ENCODE measurements at places on chromosomes 5 and 9.

- peak; percentile 74 for DNase-seq
These were observed 666 bp downstream of the SNX30 start for GRCh38 chr9:112751056-112751795.

GRCh38 chr5:67350185-67350584 is 153.6 kb upstream of the CD180 start:
- DNase-seq, result peak; percentile 37

GRCh38 chr9:135404451-135405144 is 75.0 kb upstream of the PPP1R26 start:
- no peak for DNase-seq

DNA sequence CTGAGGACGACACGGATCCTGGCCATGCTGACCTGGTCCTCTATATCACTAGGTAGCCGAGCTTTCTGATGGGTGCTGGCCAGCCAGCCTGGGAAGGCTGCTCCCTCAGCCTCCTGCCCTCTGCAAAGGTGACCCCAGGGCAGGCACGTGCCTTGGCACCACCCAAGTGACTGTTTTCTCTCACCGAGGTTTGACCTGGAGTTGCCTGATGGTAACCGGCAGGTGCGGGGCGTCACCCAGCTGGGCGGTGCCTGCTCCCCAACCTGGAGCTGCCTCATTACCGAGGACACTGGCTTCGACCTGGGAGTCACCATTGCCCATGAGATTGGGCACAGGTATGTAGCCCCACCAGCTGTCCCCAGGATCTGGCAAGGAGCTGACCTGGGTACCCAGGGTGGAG is 3.8 kb downstream of the ADAMTS13 start:
- DNase-seq, result no peak

GRCh38 chr5:137412136-137412535 is 87.0 kb downstream of the SPOCK1 start:
- DNase-seq, result no peak

DNA sequence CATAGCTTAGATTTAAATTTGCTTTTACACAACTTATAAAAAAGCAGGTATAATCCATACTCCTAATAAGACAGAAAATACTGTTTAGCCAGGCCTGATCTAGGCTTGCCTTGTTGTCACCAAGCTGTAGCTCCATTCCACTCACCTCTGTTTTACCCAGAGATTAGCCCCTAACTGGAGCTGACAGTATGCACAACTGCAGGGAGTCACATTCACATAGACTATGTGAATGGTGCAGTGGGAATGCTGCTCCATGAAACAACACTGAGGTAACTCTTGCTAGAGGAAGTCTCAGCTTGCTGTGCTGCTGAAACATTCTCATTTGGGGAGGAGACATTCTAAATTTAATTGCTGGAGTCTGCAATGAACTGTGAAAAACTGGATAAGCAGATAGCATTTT is 209.1 kb downstream of the TMEM232 start:
- no peak for DNase-seq

GRCh38 chr9:4810565-4810964 is 17.8 kb downstream of the RCL1 start:
- no peak for DNase-seq

DNA sequence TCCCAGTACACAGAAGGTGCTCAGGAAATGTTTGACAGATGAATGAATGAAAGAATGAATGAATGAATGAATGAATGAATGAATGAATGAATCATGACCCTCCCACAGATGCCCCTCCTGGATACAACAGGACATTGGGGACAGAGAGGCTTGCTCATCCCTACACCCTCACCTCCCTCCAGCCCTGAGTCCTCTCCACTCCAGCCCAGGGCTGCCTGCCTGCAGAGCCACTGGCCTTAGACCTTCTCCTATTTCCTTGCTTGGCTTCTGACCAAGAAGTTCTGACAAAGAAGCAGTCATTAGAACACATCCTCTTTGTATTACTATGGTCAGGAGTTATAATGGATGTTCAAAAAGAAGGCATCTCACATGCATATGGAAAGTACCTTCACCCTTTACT is 240.7 kb upstream of the DAPK1 start:
- no peak for DNase-seq

DNA sequence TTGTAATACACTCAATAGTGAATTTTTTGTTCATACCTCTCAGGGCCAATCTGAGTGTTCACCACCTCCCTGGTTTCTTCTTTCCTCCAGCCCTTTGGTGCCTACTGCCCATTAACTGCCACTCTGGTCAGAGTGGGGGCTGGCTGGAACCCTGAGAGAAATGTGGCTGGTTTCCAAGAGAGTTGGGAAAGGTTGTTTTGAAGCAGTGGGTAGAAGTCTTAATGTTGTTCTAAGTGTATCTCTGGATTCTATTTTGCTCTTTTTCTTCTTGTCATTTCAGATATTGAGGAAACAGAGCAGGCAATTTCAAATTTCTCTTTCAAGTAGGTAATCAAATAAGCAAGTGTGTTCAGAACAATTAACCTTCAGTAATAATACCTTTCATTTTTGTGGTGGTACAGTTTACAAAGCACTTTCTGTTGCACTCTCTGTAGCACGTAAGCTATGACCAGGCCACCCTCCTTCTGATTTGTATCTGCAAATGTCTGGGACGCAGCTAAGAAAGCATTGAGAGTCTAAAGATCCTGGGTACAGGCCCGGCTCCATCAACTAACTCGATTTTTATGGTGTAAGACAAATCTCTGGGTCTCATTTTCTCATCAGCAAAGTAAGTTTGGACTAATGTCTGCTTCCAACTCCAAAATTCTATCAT is 8.4 kb downstream of the SLC1A3 start:
- no peak for DNase-seq

DNA sequence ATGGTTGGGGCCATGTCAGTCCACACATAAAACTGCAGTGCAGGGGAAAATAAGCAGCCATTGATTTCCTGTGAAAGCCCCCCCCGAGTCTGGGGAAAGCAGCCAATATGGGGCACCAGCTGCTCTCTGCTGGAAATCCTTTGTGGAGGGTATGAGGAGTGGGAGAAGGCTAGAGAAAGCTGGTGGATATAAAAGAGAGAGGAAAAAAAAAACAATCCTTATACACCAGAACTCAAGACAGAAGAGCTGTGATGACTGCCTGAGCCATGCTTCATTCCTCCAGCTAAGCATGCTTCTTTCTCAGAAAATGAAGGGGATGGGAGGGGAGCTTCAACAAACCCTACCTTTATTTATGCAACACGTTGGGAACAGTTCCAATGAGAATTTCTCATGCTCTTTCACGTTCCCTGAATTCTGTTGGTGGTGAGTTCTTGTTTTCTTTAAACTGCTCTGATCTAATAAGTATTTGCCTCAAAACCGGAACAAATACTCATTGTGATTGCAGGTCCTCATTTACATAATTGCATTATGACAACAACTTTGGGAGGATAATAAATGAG is 688.0 kb upstream of the SEMA6A start:
- no peak for DNase-seq

DNA sequence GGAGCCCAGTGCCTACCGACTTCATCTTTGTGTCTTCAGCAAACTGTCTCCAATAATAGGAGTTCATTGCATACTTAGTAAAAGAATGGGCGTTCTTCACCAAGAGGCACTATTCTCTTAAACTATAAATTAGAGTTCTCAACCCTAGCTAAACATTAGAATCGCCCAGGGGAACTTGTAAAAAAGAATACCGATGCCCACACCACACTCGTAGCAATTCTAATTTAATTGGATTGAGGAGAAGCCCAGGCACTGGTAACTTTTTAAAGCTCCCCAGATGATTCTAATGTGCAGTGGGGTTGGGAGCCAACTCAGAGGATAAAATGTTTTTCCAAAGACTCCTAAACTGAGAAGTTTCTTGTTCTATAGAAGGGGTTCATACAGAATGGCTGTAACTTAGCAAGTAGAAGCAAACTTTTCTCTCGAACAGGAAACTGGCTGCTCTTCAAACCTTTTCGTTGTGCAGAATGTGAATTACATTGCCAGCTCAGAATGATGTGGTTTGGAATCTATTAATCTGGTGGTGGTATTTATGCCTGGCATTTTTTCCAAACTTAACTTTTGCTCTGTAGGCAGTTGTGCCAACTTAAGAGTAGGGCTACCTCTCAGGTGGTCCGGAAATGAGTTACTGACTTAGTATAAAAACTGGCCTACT is 26.4 kb upstream of the NFIB start:
- DNase-seq, result no peak

DNA sequence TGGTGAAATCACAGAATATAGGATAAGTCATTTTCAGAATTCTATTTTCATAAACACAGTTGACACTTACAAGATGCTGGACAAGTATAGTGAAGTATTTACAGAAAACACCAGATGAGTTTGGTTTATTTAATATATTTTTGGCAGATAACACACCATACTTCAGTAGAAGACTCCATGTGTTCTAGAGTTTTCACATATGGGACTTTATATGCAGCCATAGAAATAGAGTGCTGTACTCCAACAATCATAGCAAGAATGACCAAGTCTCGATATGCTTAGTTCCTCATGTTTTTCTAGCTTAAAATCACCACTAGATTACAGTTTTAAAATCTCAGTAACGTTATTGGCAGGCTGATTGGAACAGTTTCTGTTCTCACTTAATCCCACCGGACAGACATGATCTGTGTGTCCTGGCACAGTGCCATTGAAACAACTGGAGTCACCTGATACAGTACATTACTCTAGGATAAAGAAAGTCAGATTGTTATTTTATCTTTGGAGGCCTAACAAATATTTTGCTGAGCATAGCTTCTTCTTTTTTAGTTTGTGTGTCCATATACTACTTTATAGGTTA is 45.8 kb upstream of the ERBIN start:
- DNase-seq, result peak; percentile 53

- DNase-seq, result no peak
These were observed 138.5 kb upstream of the S1PR3 start for GRCh38 chr9:88852794-88853193.

DNA sequence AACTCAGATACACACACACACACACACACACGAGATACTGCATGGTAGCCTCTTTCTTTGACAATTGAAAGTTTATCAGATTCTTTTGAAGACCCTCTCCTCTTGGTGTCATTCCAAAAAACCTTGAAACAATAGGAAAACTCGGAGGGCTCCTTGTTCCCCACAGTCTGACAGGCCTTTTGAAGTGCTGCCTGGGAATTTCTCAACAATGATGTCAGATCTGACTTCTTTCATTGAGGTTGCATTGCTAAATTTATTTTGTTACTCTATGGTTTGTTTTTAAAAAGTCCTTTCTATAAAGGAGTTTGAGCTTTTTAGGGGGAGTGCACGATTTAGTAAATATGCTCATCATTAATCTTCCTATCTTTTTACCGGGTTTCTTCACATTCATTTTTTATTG is 583.9 kb downstream of the SEMA5A start:
- DNase-seq, result no peak

Measured in hematopoietic multipotent progenitor cell treated with erythropoietin and hydrocortisone succinate and interleukin-3 and kit ligand, for 6 days (in vitro differentiated cells).